ENCODE measurements at places on chromosomes 7 and 10.

GRCh38 chr10:83190614-83191013, 948.7 kb upstream of the GHITM start:
- DNase-seq: no peak

DNA sequence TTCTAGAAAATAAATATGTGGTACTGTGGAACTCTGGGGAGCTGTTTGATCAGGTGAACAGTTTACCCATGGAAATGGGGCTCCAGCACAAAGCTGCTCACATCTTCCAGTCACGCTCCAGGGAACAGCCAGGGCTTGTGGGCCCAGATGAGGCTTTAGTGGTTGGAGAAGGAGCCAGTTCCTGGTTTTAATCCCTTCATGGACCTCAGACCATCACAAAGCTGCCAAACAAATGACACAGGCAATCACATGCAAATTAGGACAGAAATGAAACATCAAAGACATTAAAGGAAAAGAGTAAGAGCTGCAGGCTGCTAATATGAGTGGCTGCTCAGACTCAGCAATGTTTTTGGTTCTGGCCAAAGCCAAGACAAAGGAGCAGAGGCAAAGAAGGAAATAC, 2.2 kb upstream of the ATP6V0E2 start:
- DNase-seq: no peak

DNA sequence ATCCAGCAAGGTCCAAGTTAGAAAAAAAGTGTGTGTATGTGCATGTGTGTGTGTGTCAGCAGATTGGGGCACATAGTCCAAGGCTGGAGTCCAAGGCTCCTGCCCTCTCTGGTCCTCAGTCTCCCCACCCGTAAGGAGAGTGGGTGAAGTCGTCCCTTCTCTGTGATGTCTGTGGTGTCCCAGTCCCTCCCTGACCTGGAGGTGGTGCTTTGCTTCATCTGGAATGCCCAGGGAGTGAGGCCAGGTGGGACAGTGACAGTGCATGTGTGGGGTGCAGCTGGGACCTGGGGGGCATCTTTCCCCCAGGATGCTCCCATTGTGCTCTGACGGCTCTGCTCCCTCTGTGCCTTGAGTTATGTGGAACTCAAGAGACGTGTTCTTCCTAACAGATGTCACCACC, 18.0 kb downstream of the AQP1 start:
- DNase-seq: no peak

DNA sequence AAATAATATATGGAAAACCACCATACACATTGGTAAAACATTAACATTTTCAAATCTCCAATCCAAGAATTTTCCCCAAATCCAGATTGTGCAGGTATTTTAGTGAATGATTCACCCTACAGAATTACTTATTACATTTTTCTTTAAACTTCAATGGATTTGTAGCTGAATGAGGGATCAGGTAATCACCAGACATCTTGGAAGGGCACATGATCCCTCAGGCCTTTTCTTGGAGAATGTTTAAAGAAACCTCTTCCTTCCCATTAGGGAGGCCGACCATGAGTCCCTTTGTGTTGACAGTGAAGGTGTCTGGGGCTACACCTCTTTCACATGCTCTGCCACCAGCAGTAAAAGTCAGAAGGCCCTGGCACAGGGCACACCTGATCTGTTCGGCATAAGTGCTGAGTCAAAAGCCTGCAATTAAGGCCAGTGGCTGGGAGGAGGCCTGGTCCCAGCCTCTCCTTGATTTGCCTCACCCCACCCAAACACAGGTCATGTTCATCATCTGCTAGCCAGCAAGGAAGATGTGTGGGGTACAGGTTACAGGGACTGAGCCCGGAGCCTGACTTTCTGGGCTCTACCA, 207.7 kb downstream of the SNX10 start:
- no peak for DNase-seq

GRCh38 chr7:32259931-32260596, 189.9 kb upstream of the PDE1C start:
- no peak for DNase-seq

- no peak for DNase-seq
Observed at GRCh38 chr10:43024942-43025700, 51.7 kb upstream of the RET start.

GRCh38 chr10:75806186-75806585, 374.8 kb downstream of the LRMDA start:
- no peak for DNase-seq

GRCh38 chr7:4070214-4070613, 611.9 kb upstream of the FOXK1 start:
- DNase-seq: no peak

- no peak for DNase-seq
Observed at GRCh38 chr7:88361357-88361756, 54.7 kb upstream of the STEAP4 start.

- DNase-seq: no peak
Observed at GRCh38 chr10:110730345-110731050, 86.4 kb downstream of the RBM20 start.

GRCh38 chr7:127514499-127514898, 70.9 kb downstream of the GCC1 start:
- no peak for DNase-seq

DNA sequence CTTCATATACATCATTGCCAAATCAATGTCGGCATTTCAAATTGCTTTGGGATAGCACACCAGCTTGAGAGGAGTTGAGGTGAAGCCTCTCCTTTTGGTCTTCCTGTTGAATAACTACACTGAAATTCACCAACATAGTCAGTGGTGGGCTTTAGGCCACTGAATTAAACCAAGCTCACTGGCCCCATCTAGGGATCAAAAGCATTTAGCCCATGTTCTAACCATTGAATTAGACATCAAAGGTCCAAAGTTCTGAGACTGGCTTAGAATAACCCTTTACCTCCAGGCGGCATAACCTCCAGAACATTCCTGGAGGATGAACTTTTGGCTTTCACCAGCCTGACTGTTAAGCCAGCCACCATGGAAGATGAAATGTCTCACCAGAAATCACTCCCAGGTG, 54.6 kb downstream of the BPGM start:
- no peak for DNase-seq

- DNase-seq: no peak
Observed at GRCh38 chr7:142440906-142441411, 183.1 kb upstream of the PRSS58 start.

DNA sequence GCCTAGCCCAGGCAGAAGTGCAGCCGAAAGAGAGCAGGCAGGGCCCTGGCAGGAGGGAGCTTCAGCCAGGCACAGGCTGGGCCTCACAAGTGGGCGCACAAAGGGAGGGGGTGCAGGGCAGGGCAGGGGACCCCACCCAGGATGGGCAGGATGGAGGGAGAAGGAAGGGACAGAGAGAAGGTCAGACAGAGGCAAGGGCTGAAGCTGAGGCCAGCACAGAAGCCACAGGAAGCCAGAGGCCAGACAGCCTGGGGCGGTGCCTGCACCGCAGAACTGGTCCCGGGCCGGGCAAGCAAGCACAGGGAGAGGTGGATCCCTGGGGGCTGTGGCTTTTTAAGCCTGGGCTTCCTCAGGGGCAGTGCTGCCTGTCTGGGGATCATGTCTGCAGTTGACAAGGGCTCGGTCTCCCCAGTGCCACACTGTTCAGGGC, 16.7 kb downstream of the NOS3 start:
- no peak for DNase-seq

DNA sequence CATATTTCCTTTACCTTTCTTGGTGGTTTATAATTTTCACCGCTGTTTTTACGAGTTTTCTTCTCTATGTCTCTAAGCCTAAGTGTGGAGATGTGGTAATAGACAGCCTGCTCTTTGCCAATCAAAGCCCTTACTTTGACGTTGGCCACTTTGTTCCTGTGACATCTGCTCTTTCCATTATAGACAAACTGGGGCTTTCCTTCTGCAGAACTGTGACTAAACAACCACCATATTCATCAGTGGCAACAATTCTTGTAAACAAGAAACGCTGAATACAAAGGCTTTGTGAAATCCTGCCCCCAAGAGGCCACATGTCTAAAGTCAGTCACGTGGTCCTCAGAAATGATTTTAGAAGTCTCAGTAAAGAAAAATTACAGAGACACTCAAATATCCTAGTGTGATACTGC, 59.6 kb upstream of the CAPZA2 start:
- DNase-seq: no peak

- DNase-seq: no peak
Observed at GRCh38 chr7:136324073-136324704, 347.0 kb upstream of the MTPN start.

DNA sequence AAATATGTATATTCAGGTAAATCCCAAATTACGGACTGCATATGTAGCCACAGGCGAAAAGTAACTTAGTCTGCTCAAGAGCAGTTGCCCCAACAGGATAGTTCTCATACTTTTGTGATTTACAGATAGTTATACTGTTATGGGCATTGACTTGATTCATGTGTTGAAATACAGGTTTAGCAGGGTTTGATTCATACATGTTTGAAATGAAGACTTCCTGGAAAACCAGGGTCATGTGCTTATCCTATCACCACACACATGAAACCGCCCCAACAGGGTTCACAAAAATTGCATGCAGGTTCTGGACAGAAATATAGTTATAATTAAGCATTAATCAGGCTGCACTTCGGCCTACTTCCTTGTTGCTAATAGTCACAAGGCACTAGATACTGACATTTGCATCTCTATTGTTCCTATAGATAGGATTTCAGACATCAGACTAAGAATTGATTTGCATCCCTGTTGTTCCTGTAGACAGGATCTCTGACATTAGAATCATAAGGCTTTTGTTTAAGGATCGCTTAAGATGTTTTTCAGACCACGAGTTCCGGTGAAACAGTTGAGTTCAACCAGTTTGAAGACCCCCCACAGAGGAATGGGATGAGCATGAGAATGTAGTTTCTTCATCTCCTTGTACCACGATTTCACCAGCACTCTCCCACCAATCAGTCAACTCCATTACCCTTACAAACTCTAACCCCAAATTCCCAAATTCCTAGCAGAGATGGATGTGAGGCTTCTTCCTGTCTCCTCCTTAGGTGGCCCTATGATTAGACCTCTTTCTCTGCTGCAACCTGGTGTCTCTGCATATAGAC, 2.0 kb upstream of the ZNF398 start:
- no peak for DNase-seq

DNA sequence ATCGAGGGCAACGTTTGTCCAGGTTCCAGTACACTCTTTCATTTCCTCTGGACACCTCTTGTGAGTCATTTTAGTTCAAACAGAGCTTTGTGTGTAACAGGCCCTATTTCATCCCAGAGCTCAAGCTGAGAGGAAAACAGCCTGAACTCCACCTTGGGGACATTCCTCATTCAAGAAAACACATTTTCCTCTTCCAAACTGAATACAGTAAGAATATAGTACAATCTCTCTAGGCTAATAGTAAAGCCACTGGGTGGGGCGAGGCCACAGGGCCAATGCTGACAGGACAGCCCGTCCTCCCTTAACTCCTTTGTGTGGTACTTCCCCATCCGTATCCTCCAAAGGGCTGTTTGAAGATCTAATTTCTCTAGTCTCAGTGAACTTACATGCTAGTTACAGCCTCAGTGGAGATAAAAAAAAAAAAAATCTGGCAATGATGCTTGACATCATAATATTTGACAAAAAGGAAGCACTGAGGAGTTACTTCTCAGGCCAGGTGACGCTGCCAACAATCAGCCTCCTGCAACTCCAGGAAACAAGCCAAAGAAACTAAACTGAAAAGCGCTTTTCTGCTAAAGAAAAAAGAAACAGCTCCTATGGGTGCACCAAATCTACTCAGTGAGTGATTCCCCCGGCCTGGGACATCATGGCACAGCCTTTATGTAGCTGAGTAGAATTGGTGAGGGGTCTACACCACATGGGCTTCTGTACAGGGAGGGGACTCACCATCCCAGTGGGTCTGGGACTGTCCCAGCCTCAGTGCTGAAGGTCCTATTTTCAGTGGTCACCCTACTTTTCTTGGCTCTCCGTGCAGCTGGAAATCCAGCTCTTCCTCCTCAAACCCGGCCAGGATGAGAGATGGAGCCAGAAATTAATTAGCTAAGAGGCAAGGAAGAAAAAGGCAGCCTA, 238.2 kb upstream of the NEBL start:
- no peak for DNase-seq

DNA sequence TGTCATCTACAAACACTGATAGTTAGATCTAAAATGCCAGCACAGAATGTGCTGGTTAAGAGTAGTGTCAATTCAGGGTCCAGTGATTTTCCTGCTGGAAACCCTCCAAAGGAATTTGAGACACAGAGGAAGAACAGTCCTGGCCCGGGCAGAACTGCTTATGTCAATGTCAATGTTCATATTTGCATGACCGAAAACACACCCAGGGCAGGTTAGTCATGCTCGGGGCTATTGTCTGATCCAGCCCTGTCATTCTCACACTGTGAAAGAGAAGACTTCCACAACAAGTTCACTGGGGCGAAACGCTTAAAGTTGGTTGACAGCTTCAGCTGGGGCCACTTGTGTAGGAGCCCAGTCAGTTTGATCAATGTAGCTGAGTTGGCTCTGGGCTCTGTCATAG, 139.3 kb downstream of the C1GALT1 start:
- DNase-seq: no peak

GRCh38 chr10:17353568-17354300, 100.7 kb downstream of the ST8SIA6 start:
- DNase-seq: no peak

DNA sequence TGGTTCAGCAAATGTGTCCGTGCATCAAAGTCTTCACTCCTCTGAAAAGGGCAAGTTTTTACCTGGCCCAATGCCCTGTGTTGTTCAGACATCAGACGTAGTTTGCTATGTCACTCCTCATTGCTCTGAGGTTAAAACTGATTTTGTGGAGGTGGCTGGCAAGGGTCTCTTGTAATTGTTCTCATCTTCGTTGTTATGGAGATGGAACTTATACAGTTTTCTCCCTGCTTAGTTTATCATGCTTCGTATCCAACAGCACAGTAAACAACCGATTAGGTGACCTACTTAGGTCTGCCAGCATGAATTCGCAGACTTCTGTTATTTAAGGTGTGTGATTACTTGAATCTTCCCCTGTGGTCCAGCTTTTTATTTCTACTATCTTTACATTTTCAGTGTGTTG, 274.1 kb upstream of the SMIM30 start:
- no peak for DNase-seq

Measured in stimulated activated CD4-positive, alpha-beta T cell treated with anti-CD3 and anti-CD28 coated beads, TNF-alpha, amount 100 ng/mL, for 4 hours (primary cell).